Fibroblast of the aortic adventitia (primary cell): ENCODE measurements at places on chromosomes 7 and 10. TPM values are rescaled to one million over a fixed set of nuclear protein-coding genes. Genes with fewer than 3 reads are reported as not detected.

GRCh38 chr7:112745635-112746034, 44.6 kb downstream of the TMEM168 start:
- DNase-seq: no peak

DNA sequence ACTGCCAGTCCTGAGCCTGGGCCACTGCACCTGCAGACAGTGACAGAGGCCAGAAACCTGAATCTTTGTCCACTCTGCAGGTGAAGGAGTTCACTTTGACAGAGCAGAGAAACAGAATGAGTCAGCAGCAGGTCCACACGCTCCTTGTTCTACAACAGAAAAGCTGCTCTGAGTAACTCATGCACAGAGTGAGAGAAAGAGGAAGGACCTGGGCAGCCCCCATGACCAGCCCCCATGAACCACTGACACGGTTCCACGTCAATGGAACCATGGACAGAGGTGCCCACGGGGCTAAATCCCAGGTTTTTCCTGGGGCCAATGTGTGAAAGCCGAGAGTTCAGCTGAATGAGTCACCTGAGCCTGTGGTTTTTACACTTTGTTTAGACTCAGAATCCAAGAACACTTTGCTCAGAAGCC, 40.8 kb upstream of the CTBP2 start:
- DNase-seq: no peak

GRCh38 chr7:16409777-16410176, 11.6 kb downstream of the CRPPA start:
- DNase-seq: no peak

DNA sequence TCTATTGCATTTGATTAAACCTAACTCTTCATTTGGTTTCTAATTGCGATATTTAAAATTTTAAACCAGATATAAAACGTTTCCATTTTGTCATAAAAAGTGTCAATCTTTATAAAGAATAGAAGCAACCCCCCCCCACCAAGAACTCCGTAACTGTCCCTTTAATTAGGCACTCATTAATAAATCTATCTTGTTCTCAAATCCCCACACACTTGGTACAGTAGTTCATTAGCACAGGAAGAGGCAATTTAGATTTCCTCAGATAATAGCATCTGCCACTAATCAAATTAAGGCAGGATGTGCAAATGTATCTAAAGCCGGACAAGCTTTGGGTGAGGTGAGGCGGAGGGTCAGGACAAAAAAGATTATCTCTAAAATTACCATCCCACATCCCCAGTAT, 1143.3 kb upstream of the AUTS2 start:
- no peak for DNase-seq

The SPDYE2 gene
- 0.16 TPM in 1 of 2 replicates, not detected in the other for total RNA-seq

The HMX3 gene
- total RNA-seq: not detected in 2 replicates

The CFTR gene
- 0.09 TPM in 1 of 2 replicates, not detected in the other for total RNA-seq

The TSPAN15 gene
- 0.27 and 1.2 TPM in 2 replicates for total RNA-seq

The MEIG1 gene
- not detected in 2 replicates for total RNA-seq

GRCh38 chr10:126321440-126321839, 66.8 kb downstream of the ADAM12 start:
- DNase-seq: peak; percentile 75

DNA sequence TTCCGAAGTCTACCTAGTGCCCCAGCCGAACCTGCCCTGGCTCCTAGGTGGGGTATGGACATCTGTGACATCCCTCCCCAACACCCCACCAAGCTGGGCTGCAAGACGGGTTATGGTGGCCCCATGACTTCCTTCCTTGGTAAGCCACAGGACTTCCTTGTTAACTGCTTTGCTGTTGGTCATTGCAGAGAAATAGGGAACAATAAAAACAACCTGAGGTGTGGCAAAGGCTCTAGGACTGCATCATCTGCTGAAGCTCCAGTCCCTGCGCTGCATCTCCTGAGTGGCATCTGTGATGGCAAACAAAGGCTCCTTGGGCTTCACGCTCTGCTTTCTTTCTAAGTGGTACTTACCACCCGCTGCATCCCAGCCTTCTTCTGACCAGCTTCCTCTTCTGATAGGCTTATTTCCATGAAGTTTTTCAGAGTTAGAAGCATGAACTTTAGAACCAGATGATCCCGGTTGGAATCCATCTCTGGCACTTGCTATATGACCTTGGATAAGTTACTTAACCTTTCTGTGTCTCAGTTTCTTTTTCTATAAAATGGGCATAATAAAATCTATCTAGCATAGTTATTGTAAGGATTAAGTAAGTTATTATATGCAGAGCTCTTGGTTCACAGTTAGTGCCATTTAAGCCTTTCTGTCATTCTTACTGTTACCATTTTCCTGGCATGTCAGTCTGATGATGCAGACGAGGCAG, 216.8 kb downstream of the RPS24 start:
- DNase-seq: no peak

GRCh38 chr7:84134169-84134568, 60.4 kb downstream of the SEMA3A start:
- DNase-seq: no peak

GRCh38 chr10:129004398-129004797, 462.6 kb upstream of the MGMT start:
- DNase-seq: no peak

The SPDYE5 gene
- 0.09 TPM in 1 of 2 replicates, not detected in the other for total RNA-seq

GRCh38 chr10:47205192-47205591, 94.8 kb upstream of the GDF10 start:
- no peak for DNase-seq

DNA sequence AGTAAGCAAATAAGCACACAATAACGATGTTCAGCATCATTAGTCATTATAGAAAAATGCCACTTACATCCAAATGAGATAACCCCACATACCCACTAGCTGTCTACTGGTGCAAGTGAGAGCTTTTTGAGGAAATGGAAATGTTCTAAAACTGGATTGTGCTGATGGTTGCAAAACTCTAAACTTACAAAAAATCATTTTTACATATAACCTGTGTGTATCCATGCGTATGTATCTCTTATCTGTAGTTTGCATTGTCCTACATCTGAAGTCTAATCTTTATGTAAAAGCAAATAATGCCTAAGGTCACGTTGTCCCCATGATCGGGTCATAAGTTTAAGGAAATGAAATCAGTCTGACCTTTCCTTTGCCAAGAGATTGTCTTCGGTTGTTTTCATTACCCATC, 81.6 kb upstream of the DNAJB6 start:
- no peak for DNase-seq

GRCh38 chr7:42021631-42022030, 215.4 kb downstream of the GLI3 start:
- DNase-seq: no peak

The TUBB8 gene
- total RNA-seq: not detected in 2 replicates

- no peak for DNase-seq
These were observed 23.4 kb upstream of the NPS start for GRCh38 chr10:127525686-127526085.

The BAMBI gene
- total RNA-seq: 1.4 and 12.8 TPM in 2 replicates

GRCh38 chr10:89262086-89263051, 10.8 kb upstream of the LIPA start:
- peak; percentile 93 for DNase-seq

The SFRP5 gene
- not detected in 2 replicates for total RNA-seq

- peak; percentile 21 for DNase-seq
These were observed 111.7 kb upstream of the CDK13 start for GRCh38 chr7:39838326-39838725.

The DNMBP gene
- 24.9 and 62.4 TPM in 2 replicates for total RNA-seq

DNA sequence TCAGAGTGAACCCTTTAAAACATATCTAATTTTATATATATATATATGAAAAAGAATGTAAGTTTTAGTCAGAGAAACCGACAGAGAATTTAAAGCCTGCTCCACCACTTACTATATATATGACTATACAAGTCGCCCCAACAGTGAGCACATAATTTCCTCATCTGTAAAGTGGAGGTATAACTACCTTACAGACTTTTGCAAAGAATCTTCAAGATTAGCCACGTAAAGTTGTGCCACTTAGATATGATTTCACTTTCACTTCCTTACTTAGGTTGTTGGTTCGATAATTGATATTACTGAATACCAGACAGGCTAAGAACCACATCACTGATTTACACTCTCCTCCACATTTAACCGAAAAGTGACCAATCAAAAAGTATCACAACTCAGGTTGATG, 94.7 kb downstream of the PDE1C start:
- DNase-seq: no peak

DNA sequence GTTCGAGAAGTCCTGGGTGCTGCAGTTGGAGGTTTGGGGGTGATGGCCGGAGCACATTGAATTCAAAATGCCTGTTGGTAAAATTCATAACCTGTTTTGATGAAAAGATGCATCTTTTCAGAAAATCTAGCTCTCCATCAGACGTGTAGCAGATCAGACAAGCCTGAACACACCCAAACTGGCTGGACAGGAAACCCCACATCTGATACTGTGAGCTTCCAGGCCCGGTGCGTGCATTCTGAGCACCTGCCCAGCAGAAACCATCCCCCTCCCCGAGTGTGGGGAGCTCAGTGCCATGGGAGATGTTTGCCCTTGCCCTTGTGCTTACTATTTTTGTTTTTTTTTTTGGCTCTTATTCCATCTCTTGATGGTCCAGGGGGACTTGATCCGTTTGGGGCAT, 417.1 kb downstream of the TCERG1L start:
- DNase-seq: no peak

DNA sequence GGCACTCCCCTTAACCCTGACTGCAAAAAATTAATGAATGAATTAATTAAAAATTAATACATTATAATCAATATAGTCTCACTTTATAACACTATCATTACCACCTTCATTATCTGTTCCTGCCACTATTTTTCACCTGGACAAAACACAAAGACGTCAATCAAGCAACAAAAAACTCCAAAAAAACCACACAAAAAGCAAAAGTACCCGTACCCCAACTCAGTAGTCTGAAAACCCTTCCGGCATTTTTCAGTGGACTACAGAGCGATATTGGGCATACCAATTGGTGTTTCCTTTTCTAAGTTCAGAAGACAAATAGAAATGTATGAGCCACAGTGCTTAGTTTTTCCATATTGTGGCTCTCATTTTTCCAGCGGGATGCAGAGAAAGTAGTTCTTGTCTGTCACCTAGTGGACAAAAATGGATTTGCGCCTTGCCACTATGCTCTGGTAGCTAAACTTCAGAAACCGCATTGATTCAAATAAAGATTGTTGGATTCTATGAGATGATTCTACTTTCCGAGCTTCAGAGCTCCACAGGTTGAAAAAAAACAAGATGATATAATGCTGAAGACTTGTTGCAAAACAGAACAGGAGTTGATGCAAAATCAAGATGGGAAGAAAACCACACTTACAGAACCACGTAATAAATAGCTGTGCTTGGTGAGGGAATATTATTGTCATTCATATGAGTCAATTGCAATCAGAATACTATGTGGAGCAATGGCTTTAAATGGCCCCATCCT, 50.6 kb upstream of the ITGB1 start:
- DNase-seq: peak; percentile 93

DNA sequence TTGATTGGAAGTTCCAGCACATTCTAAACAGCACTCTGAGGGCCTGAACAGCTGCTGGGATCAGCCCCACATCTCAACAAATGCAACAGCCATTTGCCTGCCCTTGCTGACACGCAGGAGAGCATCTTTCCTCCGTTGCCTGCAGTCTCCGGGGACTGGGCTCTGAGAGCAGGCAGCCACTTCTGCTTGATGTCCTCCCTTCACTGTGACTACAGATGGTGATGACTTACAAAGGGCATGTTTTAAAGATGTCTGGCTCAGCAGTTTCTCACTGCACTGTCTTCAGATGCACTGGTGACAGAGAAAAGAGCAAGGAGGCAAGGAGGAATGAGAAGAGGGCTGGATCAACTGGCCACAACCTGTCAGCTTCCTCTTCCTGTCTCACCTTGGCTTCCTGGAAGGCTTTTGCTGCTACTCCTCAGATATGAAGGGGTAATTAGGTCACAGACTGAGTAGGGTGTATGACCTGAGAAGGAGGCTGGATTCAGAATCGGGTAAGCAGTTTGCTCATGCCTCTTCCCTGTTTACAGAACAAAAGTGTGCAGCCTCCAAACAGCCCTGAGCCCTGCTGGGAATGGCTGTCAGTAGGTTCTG, 143.5 kb upstream of the GHITM start:
- DNase-seq: no peak

GRCh38 chr10:79159141-79159651, 90.4 kb downstream of the ZMIZ1 start:
- peak; percentile 76 for DNase-seq

DNA sequence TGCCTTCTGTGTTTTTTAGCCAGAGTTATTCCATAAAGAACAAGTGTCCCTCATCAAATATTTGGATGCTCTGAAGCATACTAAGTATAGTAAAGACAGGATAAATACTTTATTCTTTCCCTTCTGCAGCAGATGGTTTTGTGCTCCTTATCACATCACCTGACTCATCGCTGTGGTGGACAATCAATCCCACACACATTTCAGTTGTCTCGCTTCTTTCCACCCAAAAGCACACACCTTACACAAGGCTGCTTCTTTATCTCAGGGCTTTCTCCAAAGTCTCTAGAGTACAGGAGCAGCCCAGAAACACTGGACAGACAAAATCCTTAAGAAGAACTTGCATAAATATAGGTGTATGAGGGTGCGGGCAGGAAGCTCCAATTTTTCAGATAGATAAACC, 43.4 kb downstream of the IGF2BP3 start:
- no peak for DNase-seq

- DNase-seq: no peak
These were observed 2.4 kb downstream of the SORBS1 start for GRCh38 chr10:95558593-95559320.

DNA sequence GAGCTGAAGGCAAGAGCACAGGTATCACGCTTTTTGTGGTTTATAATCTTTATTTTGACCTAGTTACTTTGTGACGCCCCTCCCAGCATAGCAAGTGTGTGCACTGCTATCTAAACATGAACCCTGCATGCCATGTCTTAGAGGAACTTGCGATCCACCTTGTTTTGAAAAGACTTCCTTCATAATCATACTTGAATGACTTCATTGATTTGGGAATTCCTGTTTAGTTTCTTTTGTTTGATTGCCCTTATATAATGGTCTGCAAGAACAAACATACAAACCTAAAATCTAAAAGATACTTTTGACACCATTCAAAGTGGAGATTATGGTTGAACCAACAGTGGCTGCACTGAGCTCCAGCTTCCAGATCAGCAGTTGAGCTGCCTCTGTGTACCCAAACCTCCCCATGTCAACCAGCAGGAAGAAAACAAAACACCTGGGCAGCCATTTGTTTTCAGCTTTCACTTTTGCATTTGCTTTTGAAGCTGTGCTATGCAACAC, 132.6 kb downstream of the CELF2 start:
- DNase-seq: no peak
